Stimulated activated CD8-positive, alpha-beta memory T cell treated with anti-CD3 and anti-CD28 coated beads, Interleukin-15, amount 100 ng/mL, for 24 hours (primary cell): ENCODE measurements at places on chromosomes 1 and 21.

DNA sequence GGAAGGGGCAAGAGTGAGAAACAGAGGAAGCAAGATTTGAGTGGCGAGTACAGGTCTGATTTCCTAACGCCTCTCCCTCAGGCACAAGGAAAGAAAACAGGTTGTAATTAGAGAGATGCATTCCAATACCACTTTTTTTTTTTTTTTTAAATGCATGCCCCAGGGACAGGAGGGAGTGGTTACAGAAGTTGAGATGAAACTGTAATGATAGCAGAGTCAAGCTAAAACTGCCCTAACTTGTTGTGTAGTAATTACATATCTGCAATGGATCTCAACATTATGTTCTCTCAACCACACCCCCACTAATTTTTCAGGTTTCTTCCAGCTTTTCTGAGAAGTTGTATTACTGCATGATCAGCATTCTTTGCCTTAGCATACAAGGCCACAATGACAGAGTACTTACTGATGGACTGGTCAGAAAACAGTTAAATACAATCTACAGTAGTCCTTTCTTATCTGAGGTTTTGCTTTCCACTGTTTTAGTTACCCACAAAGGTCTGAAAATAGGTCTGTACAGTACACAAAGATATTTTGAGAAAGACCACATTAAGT, 5.5 kb downstream of the ETV3 start:
- DNase-seq, result no peak

DNA sequence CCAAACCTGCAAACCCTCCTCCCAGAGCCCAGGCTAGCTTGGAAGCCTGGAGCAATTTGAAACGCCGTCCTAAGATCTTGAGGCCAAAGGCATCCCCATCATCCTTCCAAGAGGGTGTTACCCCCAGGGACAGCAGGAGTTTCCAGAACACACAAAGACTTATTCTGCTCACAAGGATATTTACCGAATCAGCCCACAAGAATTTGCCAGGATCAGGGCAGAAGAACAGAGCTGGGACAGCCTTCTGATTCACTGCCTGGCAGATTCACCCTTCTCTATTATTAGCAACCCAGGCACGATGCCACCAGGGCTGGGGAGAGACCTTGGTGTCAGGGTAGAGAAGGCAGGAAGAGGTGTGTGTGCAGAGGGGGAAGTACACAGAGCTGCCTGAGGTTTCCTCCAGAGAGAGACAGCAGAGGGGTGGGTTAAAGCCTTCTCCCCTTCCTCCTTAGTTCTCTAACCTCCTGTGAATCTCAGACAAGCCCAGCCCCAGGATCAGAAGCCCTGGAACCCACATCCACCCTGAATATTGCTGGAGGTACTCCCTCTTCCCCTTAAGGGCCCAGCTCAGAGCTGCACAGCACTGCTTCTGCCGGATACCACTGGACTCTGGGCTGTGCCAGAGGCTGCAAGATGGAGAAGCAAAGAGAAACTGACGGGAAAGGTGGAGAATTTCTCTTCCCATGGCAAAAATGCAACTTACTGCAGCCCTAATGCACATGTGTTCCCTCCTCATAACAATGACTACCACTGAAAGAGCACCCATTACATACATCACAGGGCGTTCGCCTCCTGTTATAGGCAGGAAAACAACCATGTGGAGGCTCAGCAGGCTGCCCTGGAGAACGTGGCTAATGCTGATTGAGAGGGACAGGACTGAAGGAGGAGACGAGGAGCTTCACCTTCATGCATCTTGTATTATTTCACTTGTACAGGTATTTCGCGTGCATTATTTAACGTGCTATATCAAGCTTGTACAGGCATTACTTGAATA, 61.8 kb downstream of the ITPKB start:
- no peak for DNase-seq

DNA sequence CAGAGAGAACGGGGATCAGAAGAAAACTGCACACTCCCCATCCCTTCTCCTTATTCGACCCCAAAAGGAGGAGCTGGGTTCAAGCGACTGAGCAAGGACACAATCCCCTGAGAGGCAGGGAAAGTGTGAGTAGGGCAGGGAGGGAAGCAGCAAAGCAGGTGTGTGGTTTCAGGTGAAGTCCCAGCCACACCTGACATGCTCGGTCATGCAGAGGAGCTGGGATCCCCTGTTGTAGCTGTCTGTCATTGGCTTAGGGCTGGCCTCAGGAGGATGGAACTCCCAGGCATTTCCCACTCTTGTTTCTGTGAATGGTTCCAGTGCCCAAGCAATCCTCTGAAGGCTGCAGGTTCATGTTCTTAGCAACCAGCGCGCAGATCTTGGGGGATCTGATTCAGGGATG, 150.7 kb downstream of the DSCAM start:
- DNase-seq, result no peak

- DNase-seq, result no peak
Observed at GRCh38 chr1:47827109-47827508, 170.1 kb downstream of the TRABD2B start.
